ENCODE measurements at places on chromosomes 4 and X.

DNA sequence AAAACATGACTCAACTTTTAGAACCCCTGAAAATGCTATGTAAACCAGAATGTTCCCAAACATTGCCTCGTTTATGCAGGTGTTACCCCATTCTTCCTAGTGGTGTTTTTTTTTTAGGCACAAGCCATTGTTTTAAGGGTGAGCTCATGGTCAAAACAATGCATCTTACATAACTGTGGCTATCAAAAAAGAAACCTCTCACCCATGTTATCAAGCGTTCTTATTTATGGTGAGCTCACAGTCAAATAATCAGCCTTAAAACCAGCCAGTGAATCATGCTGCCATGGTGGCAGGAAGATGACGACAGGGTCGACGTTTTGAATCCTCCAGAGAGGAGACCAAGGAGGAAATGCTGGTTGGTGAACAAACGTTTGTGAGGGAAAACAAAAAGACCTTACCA, 195.2 kb downstream of the KDR start:
- DNase-seq, result no peak

DNA sequence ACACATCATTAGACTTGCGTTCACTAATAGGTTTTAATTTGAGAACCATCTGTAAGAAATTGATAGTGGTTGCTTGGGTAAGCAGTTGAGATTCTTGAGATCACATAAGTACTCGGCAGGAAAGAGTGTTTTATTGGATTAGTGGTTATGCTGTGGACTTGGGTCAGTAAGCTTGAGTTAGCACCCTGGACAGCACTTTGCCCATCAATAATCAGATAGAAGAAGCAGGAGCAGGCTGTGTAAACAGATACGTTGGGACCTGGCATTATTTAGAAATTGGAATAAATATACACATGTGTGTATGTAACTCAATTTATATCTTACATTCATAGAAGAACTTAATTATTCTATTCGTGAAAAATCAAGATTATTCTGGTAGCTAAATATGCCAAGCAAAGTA, 357.5 kb upstream of the SMIM31 start:
- no peak for DNase-seq

GRCh38 chr4:150510176-150510865, 71.6 kb upstream of the MAB21L2 start:
- no peak for DNase-seq

DNA sequence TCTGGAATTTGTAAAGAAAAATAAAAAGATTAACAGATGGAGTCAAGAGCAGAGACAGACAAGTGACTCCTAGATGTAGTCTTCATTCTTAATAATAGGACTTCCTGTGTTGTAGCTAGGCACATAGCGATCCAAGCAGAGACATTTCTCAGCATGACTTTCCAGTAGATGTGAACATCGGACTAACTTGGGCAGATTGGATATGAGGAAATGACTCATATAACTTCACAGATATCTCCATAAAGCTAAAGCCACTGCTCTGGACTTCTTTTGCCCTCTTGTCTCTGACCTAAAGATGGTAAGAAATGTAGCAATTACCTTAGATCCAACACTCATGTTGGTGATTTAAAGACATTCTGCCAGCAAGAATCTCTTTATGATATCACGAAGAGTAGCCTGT, 131.7 kb downstream of the EPHA5 start:
- no peak for DNase-seq

DNA sequence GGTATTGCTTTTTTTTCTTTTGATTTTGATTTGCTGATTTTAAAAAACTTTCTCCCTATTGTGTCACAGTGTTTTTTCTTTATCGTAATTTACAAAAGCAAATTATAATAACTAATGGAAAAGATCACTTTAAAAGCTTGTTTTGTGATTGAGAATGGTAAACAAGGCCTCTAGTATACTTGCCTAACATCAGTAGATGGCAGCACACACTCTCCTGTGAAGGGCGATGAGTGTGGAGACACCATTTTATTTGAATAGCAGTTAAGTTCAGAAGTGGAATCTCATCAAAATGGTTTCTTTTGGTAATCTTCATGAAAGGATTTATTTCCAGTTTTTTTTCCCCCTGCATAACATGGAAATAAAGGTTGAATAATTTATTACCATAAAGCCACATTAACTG, 72.3 kb downstream of the PAK3 start:
- DNase-seq, result peak; percentile 3

DNA sequence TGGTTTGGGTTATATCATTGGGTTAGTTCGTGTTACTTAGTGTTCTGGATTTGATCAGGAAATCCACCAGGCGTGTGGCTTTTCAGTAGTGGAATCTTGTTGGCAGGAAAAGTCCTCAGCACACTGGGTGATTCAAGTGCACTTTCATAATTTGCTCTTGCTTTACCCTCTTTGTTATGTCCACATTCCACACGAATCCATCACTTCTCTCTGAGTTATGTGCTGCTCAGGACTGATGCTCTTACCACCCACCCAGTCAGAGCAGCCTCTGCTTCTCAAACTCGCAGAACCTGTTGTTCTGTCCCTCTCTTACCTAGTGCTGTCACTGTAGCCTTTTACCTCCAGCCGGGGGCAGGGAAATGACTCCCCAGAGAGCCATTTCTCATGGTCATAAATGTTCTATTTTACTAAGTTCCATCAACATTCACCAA, 37.2 kb upstream of the SCRG1 start:
- DNase-seq, result no peak

- DNase-seq, result no peak
These were observed 47.9 kb upstream of the TSPAN5 start for GRCh38 chr4:98706200-98706813.

DNA sequence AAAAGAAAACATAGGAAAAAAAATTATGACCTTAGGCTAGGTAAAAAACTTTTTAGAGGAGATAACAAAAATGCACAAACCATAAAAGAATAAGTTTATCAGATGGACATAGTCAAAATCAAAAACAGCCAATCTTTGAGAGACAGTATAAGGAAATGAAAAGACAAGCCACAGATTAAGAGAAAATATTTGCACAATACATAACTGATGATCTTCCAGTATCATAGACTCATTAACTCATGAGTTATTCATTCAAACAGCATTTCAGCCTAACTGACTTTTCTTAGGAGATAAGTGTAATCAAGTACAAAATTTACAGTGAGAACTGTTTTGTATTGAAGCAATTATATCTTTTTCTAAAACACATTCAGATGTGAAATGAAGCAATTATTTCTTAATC, 183.8 kb downstream of the FBXO8 start:
- no peak for DNase-seq

- peak; percentile 60 for DNase-seq
These were observed at the start of gene NPNT for GRCh38 chr4:105894660-105895582. Gene NPNT, plus strand, starts transcription at chr4:105895471. Its CDS starts 182 bp downstream, at chr4:105895653.

DNA sequence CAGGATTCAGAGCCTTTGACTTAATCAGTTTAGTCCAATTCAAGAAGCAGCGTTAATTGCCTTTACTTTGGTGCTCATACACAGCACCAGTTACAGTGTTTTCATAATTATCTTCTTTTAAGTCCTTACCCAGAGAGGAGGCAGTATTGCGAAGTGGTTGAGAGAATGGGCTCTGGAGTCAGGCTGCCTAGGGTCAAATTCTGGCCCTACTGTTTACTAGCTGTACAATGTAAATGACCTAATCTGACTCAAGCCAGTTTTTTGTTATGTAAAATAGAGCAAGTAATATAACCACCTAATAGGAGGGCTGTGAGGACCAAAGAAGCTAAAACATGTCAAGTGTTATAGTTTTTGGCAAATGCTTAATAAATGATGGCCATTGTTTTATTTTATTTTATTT, 27.6 kb downstream of the WDR44 start:
- no peak for DNase-seq

GRCh38 chr4:75630174-75630936, at the start of gene CDKL2:
Gene CDKL2, minus strand, starts transcription at chr4:75630528. Its CDS starts 4,540 bp downstream, at chr4:75625988.
- DNase-seq, result peak; percentile 96

GRCh38 chr4:110865611-110866259, 242.9 kb upstream of the PITX2 start:
- no peak for DNase-seq

DNA sequence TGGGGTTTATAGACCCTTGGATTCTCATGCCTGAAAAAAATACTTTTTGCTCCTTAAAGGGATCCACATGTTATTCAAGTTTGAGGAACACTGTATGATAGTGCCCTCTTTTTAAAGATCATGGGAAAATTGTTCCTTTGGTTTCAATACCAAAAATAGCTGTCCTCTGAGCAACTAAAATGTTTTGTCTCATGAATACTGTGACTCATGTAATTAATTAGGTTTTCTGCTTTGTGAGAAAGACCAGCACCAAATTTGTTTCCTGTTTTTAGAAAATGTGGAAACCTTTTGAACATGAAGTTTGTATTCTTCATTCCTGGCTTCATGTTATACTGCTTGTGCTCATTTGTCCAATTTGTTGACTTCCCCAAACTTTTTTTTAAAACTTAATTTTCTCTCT, 127.6 kb upstream of the SH3RF1 start:
- no peak for DNase-seq

DNA sequence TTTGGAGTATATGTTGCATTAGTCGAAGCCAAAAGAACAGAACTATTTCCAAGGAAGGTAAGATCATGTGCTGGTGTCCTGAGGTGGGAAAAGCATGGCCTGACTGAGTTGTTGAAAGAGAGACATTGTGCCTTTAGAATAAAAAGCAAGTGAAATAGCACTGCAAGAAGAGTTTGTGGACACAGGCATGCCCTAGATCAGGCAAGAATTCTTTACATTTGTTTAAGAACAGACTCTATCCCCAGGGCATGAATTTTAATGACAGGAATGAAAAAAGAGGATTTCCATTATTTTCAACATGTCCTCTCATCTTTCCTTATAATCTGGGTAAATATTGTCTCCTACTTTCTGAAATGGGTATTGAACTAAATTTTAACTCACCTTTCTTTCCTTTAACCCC, 516.2 kb upstream of the GALNT7 start:
- DNase-seq, result no peak

DNA sequence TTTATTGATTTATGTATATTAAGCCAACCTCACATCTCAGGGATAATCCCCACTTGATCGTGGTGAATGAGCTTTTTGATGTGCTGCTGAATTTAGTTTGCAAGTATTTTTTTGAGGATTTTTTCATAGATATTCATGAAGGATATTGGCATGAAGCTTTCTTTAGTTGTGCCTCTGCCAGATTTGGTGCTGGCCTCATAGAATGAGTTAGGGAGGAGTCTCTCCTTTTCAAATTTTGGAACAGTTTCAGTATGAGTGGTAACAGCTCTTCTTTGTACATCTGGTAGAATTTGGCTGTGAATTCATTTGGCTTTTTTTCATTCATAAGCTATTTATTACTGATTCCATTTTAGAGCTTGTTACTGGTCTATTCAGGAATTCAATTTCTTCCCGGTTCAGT, 197.2 kb upstream of the NDST4 start:
- DNase-seq, result no peak

DNA sequence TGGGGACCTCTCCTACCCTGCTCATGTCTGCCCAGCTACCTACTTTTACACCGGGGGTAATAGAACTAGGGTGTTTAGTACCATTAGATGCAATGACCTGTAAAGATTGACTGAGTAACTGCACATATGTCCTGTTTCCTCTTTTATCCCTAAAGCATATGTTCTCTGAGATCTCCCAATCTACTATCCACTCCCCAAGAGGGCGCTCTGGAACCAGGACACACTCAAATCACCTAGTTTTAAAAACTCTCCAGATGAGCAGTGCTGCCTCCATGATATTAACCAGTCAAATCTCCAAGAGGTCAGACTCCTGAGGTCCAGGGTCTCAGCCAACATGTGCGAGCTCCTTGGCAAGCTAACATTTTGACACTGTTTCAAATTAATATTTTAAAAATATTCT, 87.0 kb upstream of the TSPAN5 start:
- DNase-seq, result peak; percentile 5

- DNase-seq, result no peak
These were observed 42.7 kb downstream of the METAP1 start for GRCh38 chr4:99038213-99038612.

DNA sequence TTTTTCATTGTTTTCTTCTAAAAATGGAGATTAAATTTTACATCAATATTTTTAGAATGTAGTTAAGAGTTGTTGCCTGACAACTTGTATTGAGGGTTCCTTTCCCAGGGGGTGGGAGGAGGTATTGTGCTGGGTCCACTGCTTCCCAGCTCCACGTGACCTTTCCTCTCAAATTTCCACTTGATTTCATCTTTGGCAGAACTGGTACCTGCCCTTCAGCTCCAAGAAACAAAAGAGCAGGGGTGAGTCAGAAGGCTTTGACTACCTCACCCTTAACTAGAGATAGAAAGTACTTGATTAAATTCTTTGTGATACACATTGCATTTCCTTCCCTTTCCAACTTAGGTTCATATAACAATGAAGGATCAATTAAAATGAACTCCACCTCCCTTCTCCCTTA, 19.7 kb downstream of the TRIM2 start:
- DNase-seq, result no peak

GRCh38 chr4:1839282-1839681, 16.7 kb downstream of the LETM1 start:
- DNase-seq, result no peak

GRCh38 chr4:83556006-83556707, 20.2 kb downstream of the GPAT3 start:
- DNase-seq, result no peak

GRCh38 chr4:101155368-101155767, 192.0 kb downstream of the PPP3CA start:
- no peak for DNase-seq

GRCh38 chr4:167052631-167053091, 181.6 kb downstream of the SPOCK3 start:
- no peak for DNase-seq

GRCh38 chr4:181418496-181418895, 824.7 kb upstream of the TENM3 start:
- no peak for DNase-seq

- no peak for DNase-seq
These were observed 62.0 kb upstream of the CLNK start for GRCh38 chr4:10746371-10747171.
